ENCODE measurements at places on chromosomes 5 and 9.

GRCh38 chr9:121776001-121776738 is 124.7 kb downstream of the DAB2IP start:
- no peak for DNase-seq

- no peak for DNase-seq
Measured at GRCh38 chr9:136292591-136293448, 11.1 kb downstream of the CCDC187 start.

DNA sequence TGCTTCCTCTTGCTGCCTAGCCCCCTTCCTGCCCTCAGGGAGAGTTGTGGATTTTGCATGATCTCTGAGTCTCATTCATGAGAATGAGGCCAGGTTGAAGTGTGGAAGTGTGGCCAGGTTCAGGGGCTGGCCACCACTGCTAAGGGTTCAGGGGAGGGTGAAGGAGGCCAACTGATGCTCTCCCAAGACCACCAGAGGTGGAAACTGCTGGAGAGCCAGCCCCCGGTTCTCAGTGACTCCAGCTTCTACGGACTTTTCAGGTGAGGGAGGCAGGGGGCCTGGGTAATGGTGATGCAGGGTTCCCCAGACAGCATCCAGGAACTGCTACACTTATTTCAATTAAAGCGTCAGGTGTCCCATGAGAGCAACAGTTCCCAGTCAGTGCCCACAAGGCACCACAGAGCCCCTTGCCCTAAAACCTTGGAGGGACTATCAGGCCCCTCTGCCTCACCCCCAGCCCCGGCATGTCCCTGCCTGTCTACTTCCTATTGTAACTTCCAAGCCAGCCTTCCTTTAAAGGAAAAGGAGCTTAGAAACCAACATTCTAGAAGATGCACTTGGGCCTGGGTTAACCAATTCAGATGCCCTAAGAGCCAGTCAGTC is 50.1 kb downstream of the AMBP start:
- no peak for DNase-seq

DNA sequence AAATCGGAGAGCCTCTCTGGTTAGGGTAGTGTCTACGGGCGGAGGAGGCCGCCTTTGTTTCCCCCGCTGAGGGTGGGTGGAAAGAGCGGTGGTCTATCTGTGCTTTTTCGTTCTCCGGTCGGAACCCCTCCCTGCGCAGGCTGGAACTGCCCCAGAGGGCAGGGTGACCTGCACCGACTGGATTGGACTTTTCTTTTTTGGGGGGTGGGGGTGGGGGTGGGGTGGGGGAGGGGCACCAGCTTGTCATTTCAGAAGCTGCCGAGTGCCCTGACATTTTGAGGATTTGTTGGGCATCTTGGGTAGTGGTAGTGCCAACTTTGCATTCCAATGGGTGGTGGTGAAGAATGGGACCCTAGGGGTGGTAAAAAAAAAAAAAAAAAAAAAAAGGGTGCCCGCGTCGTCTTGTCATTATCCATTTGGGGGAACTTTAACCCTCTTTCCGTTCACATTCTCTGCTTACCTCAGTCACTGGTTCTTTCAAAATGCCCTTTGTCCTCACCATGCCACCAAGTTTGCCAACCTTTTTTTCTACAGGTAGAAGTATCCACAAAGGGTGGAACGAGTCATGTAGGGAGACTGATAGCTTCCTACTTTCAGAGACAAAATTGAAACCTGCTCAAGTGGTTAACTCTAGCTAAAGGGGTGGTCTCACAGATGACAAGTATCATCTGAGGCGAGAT is 1.3 kb downstream of the UBE2R2 start:
- DNase-seq, result no peak

GRCh38 chr9:16561121-16561520 is 309.3 kb downstream of the BNC2 start:
- no peak for DNase-seq

- DNase-seq, result no peak
Measured at GRCh38 chr9:89888233-89888632, 283.4 kb downstream of the GADD45G start.

GRCh38 chr5:140978260-140978659 is 12.0 kb downstream of the PCDHAC2 start:
- no peak for DNase-seq

- DNase-seq, result no peak
Measured at GRCh38 chr5:422323-423232, 20.4 kb upstream of the EXOC3 start.

DNA sequence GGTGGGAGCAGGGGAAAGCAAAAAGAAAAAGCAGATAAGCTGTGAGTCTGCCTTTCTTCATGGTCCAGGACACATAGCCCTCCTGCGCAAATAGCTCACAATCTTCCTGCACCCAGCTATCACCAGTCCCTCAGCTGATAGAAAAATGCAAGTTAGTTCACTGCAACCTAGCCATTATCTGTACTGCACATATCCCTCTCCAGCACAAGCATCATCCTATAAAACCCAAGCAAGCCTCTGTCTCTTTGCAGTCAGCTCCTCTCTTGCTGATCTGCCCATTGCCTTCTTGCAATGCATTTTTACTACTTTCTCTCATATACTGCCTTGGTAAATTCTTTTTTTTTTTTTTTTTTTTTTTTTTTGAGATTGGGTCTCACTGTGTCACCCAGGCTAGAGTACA is 20.0 kb upstream of the MSANTD3 start:
- DNase-seq, result no peak

- DNase-seq, result no peak
Measured at GRCh38 chr5:126452477-126452876, 29.3 kb downstream of the GRAMD2B start.
